ENCODE measurements at places on chromosomes 16 and 17.

DNA sequence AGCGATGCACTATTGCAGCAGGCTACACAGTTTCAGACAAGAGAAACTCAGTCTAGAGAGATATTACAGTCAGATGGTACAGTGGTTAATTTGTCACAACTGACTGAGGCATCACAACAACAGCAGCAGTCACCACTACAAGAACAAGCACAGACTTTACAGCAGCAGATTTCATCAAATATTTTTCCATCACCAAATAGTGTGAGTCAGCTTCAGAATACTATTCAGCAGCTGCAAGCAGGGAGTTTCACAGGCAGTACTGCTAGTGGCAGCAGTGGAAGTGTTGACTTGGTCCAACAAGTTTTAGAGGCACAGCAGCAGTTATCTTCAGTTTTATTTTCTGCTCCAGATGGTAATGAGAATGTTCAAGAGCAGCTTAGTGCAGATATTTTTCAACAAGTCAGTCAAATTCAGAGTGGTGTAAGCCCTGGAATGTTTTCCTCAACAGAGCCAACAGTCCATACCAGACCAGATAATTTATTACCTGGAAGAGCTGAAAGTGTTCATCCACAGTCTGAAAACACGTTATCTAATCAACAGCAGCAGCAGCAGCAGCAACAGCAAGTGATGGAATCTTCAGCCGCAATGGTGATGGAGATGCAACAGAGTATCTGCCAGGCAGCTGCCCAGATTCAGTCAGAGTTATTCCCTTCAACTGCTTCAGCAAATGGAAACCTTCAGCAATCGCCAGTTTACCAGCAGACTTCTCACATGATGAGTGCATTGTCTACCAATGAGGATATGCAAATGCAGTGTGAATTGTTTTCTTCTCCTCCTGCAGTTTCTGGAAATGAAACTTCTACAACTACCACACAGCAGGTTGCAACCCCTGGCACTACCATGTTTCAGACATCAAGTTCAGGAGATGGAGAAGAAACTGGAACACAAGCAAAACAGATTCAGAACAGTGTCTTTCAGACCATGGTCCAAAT lies 34.1 kb downstream of the NQO1 start:
- DNase-seq: no peak

- DNase-seq: no peak
Observed at GRCh38 chr16:74275031-74275636, 21.5 kb upstream of the PSMD7 start.

GRCh38 chr17:56144223-56144622 lies 9.1 kb upstream of the ANKFN1 start:
- DNase-seq: no peak

DNA sequence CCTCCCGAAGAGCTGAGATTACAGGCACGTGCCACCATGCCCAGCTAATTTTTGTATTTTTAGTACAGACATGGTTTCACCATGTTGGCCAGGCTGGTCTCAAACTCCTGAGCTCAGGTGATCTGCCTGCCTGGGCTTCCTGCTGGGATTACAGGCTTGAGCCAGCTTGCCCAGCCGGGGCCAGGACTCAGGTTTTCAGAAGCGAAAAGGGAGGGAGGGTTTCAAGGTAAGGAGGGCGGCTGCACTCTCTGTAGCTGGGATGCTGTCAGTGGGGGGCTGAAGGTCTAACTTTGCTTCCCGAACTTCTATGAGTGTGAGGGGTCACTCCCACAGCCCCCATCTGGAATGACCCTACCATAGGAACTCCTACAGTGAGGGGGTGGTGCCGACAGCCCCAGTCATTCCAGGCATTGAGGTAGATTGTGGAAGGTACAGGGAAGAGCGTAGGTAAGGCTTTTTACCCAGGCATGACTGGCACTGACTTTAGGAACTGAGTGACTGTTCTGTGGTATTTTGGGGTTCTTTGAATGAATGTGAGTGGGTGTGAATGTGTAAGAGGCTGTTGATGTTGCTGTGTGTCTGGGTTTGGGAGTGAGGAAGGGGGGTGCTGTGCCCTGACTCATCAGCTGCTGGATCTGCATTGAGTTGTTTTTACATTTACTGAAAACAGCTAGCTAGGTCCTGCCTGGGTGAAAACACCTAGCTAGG lies 3.8 kb upstream of the C1QL1 start:
- DNase-seq: peak; percentile 17

DNA sequence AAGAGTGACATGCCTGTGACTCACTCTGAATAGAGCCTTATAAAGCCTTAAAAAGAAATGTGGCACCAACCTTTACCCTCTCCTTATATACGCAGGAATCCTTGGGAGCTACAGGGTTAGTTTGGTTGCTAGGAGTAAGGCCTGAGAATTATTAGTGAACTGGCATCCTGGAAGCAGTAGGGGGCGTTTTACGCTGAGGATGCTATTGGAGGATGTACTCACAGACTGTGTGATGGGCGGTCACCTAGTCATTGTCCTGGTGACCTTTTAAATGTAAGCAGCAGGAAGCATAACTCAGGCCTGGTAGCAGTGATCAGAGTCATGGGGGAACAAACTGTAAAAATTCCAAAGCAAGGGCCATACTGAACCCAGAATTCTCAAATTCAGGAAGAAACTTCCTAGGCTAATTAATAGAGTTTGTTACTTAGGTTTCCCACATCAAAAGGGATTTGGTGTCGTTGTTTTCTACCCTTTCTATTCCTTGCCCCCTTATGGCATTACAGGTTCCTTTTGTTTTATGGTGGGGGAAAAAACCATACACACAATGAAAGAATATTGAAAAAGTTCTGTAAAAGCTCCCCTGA lies 153.8 kb downstream of the SNX11 start:
- no peak for DNase-seq

DNA sequence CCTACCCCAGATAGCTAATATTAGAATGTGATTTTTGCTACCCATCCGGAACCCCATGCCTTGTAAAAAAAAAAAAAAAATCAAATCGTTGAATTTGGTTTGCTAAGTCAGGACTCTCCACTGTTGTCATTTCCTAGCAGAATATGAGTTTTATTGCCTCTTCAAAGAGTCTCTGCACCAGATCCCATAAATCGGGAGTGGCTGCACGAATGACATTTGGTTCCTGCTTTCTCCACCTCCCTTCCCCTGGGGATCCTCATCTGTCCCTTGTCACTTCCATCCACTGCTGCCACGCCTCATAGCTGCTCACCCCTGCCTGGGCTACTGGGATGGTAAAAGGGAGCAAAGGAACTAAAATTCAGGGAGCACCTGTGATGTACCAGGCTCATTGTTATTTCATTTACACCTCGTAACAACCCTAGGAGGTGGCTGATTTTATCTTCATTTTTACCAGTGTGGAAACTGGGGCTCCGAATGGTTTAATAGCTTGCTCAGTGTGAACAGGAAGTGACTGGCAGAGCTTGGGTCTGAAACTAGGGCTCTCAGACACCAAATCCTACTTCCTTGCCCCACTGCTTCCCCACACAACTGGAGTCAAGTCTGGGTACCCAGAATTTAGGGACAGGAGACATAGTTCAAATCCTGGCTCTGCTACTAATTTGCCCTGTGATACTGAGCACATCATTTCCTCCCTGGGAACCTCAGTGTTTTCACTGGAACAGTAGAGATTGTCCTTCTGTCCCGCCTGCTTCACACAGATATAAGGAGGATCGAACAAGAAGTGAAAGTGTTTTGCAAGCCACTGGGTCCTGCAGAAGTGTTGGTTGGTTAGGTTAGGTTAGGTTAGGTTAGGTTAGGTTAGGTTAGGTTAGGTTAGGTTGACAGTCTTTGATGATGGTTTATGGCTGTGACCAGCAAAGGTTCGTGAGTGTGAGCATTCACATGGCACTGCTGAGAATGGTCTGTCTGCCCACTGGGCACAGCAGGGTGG lies 585 bp upstream of the KRT36 start:
- no peak for DNase-seq

DNA sequence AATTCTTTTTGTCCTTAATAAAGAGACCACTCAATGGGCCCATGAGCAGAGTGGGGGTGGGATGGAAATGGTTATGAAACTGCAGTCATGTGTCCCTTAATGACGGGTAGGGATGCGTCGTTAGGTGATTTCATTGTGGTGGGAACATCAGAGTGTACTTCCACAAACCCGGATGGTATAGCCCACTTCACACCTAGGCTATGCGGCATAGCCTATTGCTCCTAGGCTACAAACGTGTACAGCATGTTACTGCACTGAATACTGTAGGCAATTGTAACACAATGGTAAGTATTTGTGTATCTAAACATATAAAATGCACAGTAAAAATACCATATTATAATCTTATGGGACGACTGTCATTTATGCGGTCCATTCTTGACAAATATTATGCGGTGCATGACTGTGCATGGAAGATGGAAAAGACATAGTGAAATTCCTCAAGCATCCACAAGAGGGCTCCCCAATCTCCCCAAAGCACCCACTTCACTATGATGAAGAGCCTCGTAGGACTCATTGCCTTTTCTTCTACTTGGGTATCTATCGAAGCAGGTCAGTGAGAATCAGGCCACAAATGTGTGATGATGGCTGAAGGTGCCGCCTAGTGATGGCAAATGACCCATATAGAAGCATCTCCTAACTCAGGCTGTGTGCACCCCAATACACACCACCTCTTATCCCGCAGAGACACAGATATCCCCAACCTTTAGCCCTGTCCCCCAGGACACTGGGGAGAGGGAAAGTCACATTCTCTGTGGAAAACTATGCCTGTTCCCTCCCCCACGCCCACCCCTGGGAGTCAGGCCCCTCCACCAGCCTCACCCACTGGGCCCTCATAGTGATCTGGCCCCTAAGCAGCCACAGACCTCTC lies 43.5 kb downstream of the TBX21 start:
- DNase-seq: no peak

GRCh38 chr17:32976605-32977004 lies 15.0 kb upstream of the SPACA3 start:
- DNase-seq: no peak

DNA sequence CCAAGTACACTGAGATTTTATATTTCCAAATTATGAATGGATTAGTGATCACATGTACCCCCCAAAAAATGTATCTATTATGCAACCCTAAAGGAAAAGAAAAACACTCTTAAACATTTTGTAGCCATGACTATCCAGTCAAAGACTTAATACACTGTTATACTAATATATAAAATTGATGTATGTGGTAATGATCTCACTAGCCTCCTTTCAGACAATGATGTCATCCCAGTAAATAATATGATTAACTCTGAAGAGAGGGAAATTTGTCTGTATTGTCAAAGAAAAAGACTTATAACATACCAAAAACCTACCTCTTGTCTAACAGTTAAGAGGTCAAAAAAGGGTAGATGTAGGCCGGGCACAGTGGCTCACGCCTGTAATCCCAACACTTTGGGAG lies 80.7 kb downstream of the USP32 start:
- DNase-seq: no peak

GRCh38 chr17:70388326-70388725 lies 219.0 kb downstream of the KCNJ2 start:
- DNase-seq: no peak

- DNase-seq: no peak
Observed at GRCh38 chr16:700684-701584, 4.7 kb downstream of the FBXL16 start.

DNA sequence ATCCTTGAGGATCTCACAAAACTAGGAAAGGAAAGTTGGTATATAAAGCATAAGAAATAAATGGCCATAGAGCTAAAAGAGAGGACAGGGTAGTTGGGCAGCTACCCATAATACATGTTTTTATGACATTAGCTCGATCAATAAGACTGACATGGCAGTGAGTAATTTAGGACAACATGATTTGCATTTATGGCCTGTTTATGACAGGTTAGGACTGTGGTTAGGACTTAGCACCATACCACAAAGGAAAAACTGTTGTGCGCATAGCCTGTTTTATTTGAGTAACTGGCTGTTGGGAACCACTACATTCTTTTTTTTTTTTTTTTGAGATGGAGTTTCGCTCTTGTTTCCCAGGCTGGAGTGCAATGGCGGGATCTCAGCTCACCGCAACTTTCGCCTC lies 18.0 kb upstream of the TRIM37 start:
- DNase-seq: no peak

GRCh38 chr17:21194703-21195102 lies 19.3 kb downstream of the TMEM11 start:
- no peak for DNase-seq

- DNase-seq: no peak
Observed at GRCh38 chr17:12900474-12900873, 111.2 kb downstream of the ARHGAP44 start.

DNA sequence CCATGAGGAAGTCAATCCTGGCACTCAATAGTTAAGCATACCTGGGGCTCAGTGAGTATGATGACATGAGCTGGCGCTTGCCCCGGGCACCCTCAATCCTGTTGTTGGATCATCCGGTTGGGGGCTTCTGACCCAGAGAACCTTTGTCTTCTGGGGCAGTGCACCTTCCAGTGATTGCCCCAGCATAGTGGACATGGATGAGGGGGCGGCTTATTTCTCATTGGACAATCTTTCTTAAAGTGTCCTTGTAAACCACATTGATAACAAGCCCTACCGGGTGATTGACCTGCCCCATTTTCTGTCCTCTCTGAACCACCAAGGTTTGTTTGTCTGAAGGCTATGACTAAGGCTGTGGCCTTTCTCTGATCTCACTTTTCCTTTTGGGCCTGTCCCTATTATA lies 18.2 kb downstream of the IGSF6 start:
- DNase-seq: no peak

DNA sequence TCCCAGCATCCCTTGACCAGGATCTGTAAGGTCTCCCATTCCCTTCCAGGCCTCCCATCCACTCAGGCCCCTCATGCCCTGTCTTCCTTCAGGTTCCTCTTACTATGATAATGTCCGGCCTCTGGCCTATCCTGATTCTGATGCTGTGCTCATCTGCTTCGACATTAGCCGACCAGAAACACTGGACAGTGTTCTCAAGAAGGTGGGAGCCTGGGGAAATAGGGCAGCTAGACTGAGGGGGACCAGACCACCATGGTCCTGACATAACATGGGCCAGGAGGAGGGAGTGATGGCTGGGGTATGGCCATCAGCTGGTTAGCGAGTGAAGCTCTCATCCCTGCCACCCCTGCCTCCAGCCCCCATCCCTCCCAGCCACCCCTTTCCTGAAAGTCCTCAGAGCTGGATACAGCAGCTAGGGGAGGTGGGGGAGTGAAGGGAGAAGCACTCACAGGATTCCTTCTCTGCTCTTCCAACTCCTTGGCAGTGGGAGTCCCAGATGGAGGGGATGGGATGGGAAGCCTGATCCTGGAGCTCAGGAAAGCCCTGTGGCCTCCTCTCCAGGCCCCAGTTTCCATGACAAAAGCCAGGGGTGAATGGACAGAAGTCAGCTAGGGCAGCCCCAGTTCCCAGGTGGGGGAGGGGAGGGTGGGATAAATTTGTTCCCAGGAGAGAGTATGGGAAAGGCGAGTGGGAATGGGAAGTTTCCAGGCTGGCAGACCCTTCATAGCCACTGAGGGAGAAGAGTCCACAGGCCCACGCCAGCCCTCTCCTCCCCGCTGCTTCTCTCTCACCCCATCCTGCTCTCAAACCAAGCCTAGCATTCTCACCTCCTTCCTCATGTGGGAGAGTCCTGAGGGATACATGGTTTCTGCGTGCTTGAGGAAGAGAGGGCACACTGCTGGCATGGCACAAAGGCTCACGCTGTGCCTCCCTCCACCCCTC lies 2.3 kb downstream of the RND2 start:
- DNase-seq: no peak

DNA sequence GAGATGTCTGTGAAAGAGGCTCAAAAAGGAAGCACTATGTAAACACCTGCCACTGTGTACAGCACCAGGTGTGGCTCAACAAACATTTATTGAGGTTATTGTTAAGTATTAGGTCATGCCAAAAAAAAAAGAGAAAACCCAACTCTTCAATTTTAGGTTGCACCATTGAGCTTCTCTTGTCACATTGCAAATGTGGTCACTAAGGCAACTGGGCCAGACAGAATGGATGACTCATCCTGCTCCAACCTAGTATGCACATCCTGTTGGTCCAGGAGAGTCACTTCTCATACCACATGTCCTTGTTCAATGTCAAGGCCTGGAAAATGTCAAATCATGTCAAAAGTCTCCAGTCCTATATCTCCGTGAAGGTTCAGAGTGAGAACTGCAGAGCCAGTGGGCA lies 25.0 kb downstream of the HOXB1 start:
- no peak for DNase-seq
